Kidney (tissue), 22 donors: ENCODE measurements at places on chromosomes 1 and 21.

GRCh38 chr1:3842912-3843311, 14.1 kb downstream of the CEP104 start:
- peak; percentile 31 for DNase-seq

GRCh38 chr21:45029948-45030681, 44.3 kb upstream of the ADARB1 start:
- peak; percentile 64 for DNase-seq

GRCh38 chr1:83673312-83673711, 325.6 kb downstream of the TTLL7 start:
- DNase-seq: no peak

DNA sequence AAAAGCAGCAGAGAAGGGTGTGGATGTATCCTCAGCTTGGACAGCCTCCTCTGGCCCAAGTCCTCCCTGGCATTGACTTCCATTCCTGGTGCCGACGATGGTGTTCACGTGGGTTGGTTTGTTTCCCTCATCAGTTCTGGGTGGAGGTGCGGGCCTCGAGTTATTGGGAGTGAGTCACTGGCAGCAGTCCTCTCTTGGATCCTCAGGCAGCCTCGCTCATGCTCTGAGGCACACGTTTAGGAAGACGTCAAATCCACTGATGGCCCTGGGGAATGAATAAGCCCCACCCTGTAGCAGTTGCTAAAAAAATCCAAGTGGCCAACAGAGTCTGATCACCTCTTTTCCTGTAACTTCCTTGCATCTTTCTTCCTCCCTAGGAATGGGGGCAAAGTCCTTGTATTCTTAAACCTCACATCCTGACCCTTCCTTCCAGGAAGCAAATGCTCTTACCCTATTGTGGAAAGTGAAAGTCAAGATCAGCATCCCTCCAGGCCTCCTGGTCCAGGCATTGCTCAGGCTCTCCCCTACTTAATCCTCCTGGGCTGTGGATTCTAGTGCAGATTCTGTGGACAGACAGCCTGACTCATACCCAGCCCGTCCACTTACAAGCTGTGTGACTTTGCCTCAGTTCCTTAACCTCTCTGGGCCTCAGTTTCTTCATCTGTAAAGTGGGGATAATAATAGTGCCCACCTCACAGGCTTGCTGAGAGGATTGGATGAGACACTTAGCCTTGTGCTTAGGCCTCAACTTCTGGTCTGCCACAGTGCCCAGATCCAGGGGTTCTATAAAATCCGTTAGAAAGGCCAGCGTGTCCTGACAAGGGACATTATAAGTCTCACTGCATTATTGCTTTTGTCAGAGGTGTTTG, 111.1 kb downstream of the TLR5 start:
- no peak for DNase-seq

DNA sequence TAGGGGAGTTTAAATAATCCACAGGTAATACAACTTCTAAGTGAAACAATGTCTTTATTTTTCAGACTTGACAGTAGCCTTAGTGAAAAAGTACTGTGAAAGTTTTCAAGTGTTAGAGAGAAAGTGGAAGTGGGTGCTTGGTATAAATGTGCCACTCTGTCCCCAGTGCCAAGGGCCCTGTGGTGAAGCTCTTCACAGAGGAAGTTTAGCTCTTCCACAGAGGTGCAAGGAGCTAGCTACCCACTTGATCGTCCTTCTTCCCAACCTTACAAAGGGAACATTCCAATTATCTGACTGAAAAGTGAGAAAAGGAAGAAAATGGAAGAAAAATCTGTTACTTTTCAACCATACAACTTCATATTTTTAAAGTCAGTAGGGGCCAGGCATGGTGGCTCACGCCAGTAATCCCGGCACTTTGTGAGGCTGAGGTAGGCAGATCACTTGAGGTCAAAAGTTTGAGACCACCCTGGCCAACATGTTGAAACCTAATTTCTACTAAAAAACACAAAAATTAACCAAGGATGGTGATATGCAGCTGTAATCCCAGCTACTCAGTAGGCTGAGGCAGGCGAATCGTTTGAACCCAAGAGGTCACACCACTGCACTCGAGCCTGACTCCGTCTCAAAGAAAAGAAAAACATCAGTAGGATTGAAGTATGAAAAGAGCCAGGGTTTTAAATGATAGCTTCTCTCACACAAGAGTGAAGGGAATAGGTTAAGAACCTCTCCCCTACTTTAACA, 41.0 kb upstream of the PTPRC start:
- no peak for DNase-seq

- DNase-seq: no peak
Measured at GRCh38 chr1:91400133-91400725, 4.4 kb downstream of the HFM1 start.

- DNase-seq: no peak
Measured at GRCh38 chr1:176177764-176178163, 29.3 kb downstream of the COP1 start.

DNA sequence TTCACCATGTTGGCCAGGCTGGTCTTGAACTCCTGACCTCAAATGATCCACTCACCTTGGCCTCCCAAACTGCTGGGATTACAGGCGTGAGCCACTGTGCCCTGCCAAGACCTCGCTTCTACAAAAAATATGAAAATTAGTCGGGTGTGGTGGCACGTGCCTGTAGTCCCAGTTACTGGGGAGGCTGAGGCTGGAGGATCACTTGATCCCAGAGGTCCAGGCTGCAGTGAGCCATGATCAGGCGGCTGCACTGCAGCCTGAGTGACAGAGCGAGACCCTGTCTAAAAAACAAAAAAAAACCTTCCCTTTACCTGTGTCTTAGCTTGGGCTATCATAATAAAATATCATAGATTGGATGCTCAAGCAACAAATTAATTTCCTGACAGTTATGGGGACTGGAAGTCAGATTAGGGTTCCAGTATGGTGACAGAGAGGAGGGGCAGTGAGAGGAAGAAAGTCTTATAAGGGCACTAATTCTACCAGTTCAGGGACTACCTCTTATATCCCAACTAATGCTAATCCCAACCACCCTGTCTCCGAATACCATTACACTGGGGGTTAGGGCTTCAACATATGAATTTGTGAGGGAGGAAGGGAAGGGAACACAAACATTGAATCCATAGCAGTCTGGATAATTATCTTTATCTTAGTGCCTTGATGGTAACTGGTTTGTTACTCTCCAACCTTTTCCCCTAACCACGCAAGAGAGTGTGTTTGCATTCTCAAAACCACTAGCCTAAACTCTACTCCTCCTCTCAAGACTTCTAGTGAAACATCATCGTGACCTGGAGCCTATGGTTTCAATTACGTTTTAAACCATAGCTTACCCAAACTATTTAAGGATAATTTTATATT, 1.0 kb upstream of the NAXE start:
- no peak for DNase-seq

DNA sequence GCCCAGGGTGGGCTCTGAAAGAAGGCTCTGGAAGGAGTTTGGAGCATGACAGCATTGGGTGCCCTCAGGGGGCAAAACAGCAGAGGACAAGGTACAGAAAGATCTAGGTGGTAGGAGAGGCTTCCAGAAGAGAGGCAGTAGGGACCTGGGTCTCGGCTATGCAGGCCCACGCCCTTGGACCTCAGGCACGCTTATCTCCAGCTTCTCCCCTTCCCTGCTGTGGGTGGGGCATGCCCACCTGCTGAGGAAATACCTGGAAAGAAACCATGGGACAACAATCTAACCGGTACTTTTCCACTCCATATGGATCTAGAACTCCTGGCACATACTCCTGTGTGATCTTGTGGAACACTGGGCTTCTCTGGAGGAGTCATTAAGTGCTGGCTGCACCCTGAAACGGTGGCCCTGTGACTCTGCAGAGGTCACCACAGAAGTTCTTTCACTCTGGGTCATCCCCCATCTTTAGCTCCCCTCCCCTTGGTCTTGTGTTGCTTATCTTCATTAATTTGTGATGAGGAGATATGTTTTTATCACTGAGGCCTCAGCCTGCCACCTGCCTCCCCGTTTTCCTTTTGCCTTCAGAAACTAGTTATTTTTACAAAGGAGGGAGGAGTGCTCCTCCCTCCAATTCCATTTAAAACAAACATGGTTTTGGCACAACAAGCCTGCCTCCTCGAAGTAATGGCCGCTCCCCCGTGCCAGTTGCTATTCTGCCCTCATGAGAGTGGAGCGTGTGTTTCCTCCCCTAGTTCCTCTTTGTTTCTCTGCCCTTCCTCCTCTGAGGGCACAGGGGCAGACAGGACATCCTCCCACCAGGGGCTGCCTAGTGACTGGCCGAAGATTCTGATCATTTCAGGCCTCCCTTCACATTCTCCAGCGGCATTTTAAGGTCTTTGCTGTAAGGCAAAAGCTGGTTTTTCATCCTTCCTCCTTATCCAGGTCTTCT, 78.0 kb upstream of the ATP5PO start:
- DNase-seq: no peak
